Nucleus accumbens (tissue), 56 donors: ENCODE measurements at places on chromosomes 5 and 9.

GRCh38 chr5:51156838-51157237 lies 226.4 kb upstream of the ISL1 start:
- DNase-seq, result no peak

- no peak for DNase-seq
Observed at GRCh38 chr5:160847526-160848085, 4.4 kb downstream of the ATP10B start.

GRCh38 chr5:26568316-26568715 lies 470.1 kb downstream of the CDH9 start:
- DNase-seq, result no peak

- no peak for DNase-seq
Observed at GRCh38 chr9:125739436-125739835, 7.7 kb upstream of the PBX3 start.

- no peak for DNase-seq
Observed at GRCh38 chr5:137395011-137395755, 103.9 kb downstream of the SPOCK1 start.

GRCh38 chr5:53575831-53576230 lies 15.4 kb downstream of the NDUFS4 start:
- DNase-seq, result no peak

GRCh38 chr5:114471529-114471928 lies 109.7 kb downstream of the KCNN2 start:
- no peak for DNase-seq

GRCh38 chr5:123800640-123801039 lies 288.7 kb downstream of the CSNK1G3 start:
- no peak for DNase-seq

DNA sequence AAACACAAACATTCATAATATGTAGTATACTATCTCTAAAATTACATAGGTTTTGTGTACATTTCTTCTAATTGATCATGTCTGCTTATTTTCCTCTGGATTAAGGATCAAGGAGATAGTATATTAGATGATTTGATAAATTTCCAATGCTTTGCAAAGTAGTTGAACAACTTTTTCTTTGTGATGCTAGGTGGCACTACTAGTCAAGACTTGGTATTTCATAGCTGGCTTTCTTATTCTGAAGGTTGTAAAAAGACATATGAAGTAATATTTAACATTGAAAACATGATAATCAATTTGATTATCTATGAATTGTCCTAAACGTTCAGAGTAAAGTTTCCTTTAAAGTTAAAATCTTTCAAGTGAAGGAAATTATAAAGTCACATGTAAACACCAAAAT lies 106.1 kb upstream of the FGF10 start:
- no peak for DNase-seq

- DNase-seq, result no peak
Observed at GRCh38 chr9:92377876-92378275, 26.5 kb downstream of the OGN start.

GRCh38 chr5:52725065-52725746 lies 62.5 kb upstream of the ITGA1 start:
- no peak for DNase-seq
